Activated naive CD4-positive, alpha-beta T cell treated with anti-CD3 and anti-CD28 coated beads, Interleukin-2, amount 50 U/mL, for 72 hours (primary cell): ENCODE measurements at places on chromosomes 6 and 20. TPM values are rescaled to one million over a fixed set of nuclear protein-coding genes. Genes with fewer than 3 reads are reported as not detected.

GRCh38 chr6:15355683-15356099, 109.8 kb downstream of the JARID2 start:
- no peak for DNase-seq

DNA sequence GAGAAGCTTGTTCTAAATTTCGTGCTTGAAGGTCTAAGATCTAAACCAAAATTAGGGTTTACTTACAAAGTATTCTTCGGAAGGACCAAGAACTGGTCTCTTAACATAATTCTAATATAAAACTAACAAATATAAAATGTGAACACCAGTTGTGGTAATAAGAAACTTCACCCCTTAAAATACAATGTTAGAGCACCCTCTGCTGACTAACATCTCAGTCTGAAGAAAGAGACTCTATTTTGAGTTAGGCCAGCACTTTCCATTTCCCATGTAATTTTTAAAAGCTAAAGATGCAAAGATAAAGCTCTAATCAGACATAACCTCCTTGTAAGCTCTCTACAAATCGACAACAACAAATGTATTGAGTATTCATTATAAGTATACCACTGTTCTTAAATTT, 24.6 kb downstream of the ATG5 start:
- DNase-seq = no peak

DNA sequence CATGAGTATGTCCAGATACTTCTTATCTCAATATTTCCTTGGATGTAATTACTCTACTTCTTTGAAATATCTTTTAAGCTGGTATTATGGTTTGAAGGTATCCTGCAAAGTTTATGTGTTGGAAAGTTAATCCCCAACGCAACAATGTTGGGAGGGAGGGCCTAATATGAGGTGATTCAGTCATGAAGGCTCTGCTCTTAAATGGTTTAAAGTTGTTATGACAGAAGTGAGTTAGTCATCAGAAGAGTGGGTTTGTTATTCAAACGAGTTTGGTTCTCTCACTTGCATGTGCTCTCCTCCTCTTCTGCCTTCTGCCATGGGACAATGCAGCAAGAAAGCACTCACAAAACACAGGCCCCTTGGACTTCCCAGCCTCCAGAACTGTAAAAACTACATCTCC, 176.3 kb downstream of the KCNQ5 start:
- DNase-seq = no peak

DNA sequence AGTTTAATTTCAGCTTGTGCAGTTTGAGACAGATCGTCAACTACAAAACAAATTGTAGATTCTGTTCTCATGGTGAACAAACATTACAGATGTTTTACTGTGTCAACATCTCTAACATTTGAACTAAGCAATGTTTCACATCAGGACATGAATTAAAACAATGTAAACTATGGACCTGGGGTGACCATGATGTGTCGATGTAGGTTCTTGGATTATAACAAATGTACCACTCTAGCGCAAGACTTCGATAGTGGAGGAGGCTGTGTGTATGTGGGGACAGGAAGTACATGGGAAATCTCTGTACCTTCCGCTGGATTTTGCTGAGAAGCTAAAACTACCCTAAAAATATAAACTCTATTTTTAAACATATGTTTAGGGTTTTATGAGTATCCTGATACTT, 17.1 kb downstream of the HIVEP2 start:
- no peak for DNase-seq

The FAM217A gene
- total RNA-seq = not detected

GRCh38 chr20:49674383-49675352, 39.0 kb downstream of the B4GALT5 start:
- DNase-seq = no peak

GRCh38 chr6:43682724-43683429, 4.7 kb downstream of the MRPS18A start:
- no peak for DNase-seq

GRCh38 chr20:59441306-59441705, 140.9 kb downstream of the EDN3 start:
- DNase-seq = no peak

GRCh38 chr6:103000688-103001087, 1607.2 kb downstream of the GRIK2 start:
- DNase-seq = no peak

DNA sequence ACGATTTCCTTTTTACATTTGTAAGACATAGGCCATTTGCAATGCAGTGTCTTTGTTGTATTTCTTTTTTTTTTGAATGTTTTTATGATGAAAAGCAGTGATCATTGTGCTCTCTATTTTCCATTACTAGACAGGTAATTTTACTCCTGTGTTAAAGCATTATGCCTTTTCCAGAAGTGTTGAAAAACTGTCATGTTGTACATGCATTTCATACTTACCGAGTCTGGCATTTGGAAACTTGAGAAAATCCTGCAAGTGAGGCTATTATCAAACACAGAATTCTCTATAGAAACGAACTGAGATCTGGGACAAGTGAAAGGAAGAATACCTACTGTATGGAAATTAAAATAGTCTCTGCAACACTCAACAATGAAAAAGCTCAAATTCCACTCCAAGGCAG, 78.6 kb upstream of the CNR1 start:
- DNase-seq = no peak

The CD93 gene
- total RNA-seq = 0.39 TPM

DNA sequence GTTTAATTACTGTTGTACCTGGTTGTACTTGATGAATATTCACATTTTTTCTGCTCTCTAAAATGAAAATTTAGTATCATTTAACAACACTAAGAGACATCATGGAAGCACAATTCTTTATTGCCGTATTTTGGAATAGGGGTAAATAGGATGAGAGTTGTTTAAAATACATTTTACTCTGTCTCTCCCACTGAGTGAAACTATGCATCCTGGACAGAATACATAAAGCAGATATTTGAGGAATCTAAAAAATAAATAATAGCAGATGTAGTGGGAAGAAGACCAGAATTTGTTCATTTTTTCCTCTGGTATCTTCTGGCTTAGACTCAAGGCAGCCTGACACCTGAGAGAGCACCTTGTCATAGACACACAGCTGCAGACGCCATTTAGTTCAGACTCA, 119.1 kb upstream of the AHI1 start:
- no peak for DNase-seq

DNA sequence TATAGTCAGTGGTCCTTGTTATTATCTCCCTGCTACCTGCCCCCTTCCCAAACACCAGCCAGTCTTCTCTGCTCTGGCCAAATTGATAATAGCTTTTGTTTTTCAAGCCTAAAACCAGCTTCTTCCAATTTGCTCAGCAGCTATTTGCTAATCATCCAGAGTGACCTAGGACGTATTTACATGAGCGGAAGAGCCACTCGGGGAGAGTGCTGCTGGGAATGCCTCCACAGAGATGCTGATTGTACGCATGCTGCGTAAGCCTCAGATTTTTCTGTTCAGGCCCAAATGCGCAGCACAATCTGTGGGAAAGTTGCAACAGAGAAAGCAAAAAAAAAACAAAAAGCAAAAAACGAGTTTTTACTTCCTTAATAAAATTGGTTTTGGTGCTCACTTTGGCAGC, 24.4 kb upstream of the ID1 start:
- no peak for DNase-seq

GRCh38 chr6:56541030-56541600, 101.6 kb downstream of the DST start:
- no peak for DNase-seq

GRCh38 chr6:18211338-18211737, 53.0 kb downstream of the DEK start:
- no peak for DNase-seq

The BPIFA1 gene
- not detected for total RNA-seq

- DNase-seq = no peak
These were observed 57.4 kb upstream of the CEP85L start for GRCh38 chr6:118708744-118709143.

The HINT3 gene
- total RNA-seq = 11.5 TPM
